ENCODE measurements at places on chromosomes 2 and 18.

DNA sequence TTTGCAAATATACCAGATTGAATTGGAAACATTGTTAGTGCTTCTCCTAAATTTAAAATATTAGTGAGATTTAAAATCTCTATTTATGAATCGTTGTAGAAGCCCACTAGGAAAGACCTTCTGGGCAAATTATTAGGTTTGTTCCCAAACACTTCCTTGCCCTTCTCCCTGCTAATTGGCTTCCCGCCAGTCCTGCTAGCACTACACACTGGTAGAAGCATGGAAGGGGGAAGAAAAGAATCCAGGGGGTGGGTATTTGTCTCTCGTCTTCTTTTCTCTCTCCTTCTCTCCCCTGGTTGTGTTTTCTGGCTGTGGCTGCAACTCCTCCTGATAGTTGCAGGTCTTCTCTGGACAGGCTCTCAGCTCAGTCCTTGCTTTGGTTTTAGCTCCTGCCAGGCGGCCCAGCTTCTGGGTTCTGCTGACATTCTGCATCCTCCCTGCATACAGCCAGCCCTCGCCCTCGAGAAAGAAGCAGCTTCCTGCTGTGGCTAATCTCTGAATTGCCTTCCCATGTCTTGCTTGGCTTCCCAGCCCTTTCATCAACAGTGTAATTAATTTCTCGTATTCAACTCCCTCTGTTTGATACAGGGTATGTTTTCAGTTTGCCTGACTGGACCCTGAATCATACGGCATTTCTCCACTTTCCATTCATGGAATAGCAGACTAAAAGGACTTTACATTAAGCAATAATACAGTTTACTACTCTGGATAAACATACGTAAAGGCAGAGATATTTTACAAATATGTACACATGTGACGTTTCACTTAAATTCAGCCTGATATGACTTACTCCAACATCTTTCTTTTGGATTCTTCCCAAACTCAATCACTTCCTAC lies 6.9 kb upstream of the PARD3B start:
- DNase-seq, result no peak

- no peak for DNase-seq
These were observed 44.5 kb downstream of the MYL12B start for GRCh38 chr18:3306391-3306790.

- no peak for DNase-seq
These were observed 34.5 kb upstream of the HTR2B start for GRCh38 chr2:231159306-231159705.

- no peak for DNase-seq
These were observed 124.4 kb downstream of the AGPS start for GRCh38 chr2:177516824-177517544.

DNA sequence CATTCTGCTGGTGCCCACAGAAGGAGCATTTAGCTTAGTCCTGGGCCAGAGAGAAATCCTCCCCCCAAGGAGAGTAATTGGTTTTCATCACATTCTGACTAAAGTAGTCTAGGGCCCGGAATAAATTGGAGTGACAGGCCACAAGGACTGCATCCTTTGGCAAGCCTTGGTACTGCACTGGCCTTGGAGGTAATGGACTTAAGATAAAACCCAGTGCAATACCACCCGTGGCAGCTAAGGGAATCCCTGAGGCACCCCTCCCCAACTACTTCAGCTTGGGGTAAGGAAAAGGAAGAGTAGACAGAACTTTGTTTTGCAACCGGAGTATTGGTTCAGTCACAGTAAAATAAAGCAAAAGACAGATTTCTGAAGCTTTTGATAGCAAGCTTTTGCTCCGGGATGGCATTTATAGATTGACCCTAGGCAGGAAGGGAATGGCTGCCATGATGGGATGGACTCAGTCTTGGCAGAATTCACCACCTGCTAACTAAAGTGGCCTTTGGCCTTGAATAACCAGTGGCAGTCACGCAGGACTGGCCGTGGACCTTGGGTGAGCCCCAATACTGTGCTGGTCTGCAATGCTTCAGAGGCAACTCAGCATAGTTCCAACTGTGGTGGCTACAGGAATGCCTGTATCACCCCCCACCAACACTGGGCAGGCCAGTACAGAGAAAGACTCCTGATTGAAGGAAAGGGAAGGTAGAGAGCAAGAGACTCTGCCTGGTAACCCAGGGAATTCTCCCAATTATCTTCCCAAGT lies 14.1 kb downstream of the ORC4 start:
- no peak for DNase-seq

DNA sequence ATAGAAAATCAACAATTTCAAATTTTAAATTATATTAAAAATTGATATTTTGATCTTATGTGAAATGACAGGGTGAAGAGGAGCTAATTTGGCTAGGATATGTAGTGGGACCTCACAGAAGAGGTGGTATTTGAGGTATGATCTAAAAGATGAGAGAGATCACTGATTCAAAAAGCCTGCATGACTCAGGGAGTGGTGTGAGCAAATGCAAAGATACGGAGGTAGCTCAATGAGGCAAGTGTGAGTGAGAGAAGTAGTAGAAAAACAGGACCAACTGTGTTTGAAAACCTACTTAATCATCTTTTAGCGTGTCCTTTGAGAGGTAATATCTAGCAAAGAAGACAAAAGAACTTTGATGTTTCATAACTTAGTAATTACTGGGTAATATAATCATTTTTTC lies 557.5 kb downstream of the DSC3 start:
- DNase-seq, result no peak

DNA sequence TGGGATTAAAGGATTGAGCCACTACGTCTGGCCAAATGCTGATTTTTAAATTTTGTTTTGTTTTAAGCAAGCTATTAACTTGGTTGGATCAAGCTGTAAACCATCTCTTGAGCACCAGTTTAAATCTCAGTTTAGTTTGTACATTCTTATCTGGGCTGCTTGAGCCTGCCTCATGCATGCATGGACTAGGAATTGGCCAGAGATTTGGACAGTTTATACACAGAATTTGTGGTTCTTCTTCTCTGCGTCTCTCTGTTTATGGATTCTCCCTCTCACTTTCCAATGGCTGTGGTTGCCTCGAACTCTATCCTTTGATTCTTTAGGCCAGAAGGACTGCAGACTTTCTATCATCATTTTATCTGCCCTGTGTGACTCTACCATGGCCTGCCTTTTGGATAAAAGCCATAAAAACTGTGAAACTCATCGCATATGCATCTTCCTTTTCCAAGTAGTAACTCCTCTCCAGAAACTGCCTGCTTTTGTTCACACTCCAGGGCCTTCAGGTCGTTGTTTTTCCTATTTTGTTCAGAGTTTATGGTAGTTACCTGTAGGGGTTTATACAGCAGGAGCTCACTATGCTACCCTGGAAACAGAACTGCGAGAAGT lies 32.5 kb upstream of the PLB1 start:
- no peak for DNase-seq

DNA sequence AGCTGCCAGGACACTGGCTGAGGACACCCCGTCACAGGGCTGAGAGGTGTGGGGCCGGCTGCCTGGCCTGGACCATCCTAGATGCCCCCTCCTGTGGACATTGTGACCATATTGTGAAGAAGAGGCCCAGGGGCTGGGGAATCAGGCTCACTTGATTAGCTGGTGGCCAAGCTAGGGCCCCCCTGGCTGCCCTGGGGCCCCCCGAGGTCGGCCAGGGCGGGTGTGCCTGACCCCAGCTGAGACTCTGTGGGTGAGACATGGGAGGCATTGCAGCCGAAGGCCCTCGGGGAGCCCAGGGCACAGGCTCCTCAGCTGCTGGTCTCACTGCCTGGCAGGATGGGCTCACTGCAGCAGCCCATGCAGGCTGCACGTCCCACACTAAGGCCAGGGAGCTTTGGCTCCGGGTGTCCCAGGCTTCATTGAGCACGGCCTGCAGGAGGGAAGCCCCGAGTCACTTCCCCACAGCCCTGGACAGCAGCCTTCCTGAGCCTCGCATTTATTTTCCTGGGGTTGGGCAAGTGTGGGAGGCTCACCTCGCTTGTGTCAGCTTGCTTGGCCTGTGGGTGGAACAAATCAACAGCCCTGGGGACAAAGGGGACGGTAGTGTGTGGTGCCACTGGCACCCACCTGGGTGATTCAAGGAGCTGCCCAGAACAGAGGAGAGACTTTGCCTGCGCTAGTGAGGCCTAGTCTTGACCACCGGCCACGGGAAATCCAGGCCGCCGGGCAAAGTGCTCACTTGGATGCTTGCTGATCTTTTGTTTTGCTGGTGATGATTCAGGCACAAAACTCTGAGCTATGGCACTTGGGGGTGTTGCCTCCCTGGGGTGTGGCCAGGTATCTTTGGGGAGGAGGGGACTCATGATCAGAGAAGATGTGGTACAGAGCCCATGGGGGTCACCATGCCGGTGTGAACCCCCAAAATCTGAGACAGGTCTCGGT lies 1.3 kb downstream of the GAL3ST2 start:
- no peak for DNase-seq

- DNase-seq, result no peak
These were observed 71.1 kb upstream of the SH3BP4 start for GRCh38 chr2:234880551-234881211.

GRCh38 chr2:3121601-3122000 lies 256.0 kb downstream of the EIPR1 start:
- no peak for DNase-seq

GRCh38 chr2:174325373-174326160 lies 9.2 kb upstream of the SP9 start:
- no peak for DNase-seq

DNA sequence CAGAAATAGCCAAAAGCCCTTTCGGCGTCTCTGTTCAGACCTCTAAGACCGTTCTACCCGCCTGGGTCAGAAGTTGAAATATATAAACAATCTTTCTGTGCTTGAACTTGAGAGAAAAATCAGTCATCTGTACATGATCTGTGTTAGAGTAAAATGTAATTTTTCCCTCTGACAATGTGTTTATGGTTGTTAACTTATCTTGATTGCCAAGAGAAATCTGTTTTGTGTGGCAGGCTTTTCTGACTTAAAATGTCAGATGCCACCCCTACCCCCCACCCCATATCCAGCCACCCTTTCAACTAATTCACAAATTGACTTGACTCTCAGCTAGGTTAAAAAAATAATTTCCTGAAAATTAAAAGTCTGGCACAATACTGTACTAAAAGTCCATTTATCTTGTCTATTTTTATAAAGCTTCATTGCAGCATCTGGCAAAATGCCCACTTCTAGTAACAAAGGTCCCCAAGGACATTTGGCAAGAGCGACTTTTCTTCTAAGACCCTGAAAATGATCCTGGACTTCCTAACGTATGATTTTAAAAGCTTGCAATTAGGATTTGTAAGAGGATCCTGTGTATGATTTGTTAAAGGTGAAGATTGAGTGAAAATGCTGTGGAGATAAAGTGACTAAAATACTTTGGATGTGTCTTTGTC lies 304.2 kb downstream of the EPHA4 start:
- DNase-seq, result no peak

DNA sequence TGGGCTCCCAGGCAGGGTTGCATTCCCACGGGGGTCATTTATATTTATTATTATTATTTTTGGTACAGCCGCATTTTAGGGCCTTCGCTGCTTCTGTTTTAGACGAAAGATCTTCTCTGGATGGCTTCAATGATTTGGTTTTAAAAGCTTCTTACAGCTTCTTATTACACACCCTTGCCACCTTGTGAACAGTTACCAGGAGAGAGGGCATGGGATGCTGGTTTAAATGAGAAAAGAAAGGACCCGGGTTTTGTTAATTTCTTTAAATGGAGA lies 1.7 kb downstream of the SH3RF3 start:
- no peak for DNase-seq

DNA sequence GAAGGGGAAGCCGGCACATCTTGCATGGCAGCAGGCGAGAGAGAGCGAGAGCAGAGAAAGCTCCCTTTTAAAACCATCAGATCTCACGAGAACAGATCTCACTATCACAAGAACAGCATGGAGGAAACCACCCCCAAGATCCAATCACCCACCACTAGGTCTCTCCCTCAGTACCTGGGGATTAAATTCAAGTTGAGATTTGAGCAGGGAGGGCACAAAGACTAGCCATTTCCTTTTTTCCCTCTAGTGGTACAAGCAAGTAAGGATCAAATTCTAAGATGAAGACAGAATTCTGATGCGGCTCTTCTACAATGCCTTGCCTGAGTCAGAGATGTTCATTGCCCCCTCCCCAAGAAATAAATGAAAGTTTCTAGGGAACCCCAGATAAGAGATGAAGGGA lies 45.6 kb upstream of the ANKRD44 start:
- no peak for DNase-seq

GRCh38 chr18:33495278-33495677 lies 54.8 kb upstream of the CCDC178 start:
- no peak for DNase-seq

- DNase-seq, result no peak
These were observed 155.8 kb upstream of the ZEB2 start for GRCh38 chr2:144675731-144676130.

- no peak for DNase-seq
These were observed 89.5 kb upstream of the ALKAL2 start for GRCh38 chr2:377414-377813.

DNA sequence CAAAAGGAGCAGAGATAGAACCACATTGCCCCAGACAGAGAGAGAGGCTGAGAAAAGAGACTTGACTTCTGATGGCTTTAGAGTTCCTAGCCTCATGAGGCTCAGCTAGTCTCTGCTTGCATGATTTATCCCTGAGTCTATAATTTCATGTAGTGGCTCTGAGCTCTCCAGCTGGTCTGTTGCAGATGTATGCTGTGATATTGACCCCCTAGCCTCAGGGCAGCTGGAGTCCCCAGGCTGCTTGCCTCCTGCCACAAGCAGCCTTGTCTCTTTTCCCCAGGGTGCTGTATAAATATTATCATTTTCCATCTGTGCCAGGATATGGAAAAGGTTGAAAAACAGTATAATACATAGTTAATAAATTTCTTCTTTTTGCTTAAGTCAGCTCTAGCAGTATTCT lies 467.6 kb upstream of the CWC22 start:
- DNase-seq, result no peak

GRCh38 chr2:100831831-100832230 lies 11.9 kb downstream of the NPAS2 start:
- DNase-seq, result no peak

DNA sequence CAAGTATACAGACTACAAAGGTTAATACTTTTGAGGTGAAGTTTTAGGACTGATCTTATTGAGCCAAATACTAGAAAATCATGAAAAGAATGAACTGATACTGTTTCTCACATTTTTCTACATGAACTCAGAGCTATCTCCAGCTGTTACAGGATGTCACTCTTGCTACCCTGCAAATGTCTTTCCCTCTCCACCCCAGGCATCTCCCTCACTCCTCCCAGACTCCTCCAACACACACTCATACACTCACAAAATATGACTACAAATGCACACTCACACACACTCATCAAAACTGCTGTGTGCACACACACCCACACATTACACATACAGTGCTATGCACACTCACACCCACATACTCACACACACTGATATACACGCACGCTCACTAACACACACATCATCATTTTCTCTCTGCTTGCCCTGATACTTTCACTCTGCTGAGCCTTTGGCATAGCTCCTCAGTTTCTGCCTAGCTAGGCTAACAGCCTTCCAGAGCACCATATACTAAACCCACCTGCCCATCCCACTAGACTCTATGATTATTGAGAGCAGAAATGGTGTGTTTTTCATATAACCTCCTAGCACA lies 273.3 kb downstream of the CD226 start:
- DNase-seq, result no peak

- DNase-seq, result no peak
These were observed 320.4 kb upstream of the HS6ST1 start for GRCh38 chr2:128639120-128639477.

GRCh38 chr2:200496696-200497095 lies 13.2 kb downstream of the KCTD18 start:
- no peak for DNase-seq

All from effector memory CD8-positive, alpha-beta T cell (primary cell).